ENCODE measurements at places on chromosomes 7 and 10. TPM values are rescaled to one million over a fixed set of nuclear protein-coding genes. Genes with fewer than 3 reads are reported as not detected.

DNA sequence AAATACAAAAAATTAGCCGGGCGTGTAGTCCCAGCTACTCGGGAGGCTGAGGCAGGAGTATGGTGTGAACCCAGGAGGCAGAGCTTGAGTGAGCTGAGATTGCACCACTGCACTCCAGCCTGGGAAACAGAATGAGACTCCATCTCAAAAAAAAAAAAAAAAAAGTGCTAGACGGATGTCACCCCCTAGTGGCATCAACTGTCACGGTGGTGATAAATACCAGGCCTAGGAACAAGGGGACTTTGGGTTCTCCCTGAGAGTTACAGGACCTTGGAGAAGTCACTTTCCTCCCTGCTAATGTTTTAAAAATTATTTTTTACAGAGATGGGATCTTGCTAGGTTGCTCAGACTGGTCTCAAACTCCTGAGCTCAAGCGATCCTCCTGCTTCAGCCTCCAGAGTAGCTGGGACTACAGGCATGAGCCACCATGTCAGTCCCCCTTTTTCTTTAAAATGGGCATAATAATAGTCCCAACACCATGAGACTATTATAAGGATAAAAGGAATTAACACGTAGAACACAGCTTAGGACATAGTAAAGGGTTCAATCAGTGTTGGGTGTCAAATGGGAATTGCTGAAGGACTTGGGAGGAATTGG is 2.6 kb upstream of the TMEM130 start:
- DNase-seq = peak; percentile 80

Gene TCERG1L
- not detected for total RNA-seq

GRCh38 chr7:114109721-114110120 is 190.9 kb upstream of the PPP1R3A start:
- no peak for DNase-seq

DNA sequence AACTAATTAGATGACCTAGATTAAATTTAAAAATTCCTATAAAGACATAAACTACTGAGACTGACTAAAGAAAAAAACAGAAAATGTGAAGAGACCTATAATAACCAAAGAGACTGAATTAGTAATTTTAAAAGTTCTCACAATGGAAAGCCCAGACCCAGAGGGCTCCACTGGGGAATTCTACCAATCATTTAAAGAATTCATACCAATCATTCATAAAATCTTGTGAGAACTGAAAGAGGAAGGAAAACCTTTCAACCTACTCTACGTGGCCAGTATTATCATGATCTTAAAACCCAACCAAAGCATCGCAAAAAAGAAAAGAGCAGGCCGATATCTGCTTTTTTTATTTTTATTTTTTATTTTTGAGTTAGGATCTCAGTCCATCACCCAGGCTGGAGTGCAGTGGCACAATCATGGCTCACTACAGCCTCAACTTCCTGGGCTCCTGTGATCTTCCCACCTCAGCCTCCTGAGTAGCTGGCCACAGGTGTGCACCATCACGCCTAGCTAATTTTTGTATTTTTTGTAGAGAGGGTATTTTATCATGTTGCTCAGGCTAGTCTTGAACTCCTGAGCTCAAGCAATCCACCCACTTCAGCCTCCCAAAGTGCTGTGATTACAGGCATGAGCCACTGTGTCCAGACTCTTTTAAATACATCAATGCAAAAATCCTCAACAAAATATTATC is 48.6 kb downstream of the DGKI start:
- DNase-seq = no peak

Gene PLAU
- 0.57 TPM for total RNA-seq

Gene TMEM229A
- total RNA-seq = not detected

Gene FMC1
- total RNA-seq = 7.5 TPM

DNA sequence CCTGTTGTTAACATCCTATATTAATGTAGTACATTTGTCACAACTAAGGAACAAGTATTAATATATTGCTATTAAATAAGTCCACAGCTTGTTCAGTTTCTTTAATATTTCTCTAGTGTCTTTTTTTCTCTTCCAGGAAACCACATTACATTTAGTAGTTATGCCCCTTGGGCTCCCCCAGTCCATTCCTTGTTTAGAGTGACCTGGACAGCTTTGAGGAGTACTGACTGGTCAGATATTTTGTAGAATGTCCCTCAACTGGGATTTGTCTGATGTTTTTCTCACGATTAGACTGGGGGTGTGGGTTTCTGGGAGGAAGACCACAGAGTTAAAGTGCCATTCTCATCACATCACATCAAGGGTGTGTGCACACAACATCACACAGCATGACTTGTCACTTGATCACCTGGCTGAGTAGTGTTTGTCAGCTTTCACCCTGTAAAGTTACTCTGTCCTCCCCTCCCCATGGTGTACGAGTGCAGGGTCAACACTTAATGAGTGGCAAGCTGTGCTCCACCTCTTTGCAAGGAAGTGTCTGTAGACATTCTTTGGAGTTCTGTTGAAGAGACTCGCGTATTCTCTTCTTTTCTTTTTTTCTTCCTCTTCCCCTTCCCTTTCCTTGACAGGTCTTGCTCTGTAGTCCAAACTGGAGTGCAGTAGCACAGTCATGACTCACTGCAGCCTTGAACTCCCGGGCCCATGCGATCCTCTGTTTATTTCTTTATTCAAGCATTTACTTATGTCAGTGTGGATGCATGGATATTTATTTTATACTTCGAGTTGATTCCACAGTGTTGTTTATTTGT is 10.2 kb downstream of the LMTK2 start:
- DNase-seq = peak; percentile 44

DNA sequence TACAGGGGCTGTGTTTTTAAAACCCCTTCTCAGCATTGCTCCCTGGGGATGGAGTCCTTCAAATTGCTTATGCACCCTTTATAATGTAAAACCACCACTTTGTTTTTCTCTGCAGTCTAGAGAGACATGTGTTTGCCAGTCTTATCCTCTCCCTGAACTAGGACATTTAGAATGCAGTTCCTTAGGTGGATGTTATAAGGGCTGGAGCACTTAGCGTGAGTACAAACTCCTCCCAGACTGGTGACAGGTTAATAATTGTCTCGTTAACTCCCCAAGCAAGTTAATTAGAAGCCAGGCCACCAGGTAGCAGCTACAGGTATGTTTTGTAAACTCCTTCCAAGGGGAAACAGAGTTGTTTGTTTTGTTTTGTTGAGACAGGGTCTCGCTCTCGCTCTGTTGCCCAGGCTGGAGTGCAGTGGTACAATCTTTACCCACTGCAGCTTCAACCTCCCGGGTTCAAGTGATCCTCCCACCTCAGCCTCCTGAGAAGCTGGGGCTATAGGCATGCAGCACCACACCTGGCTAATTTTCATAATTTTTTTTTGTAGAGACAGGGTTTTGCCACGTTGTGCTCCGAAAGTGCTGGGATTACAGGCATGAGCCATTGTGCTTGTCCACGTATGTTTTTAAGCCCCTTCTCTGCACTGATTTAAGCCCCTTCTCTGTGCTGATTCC is 100.2 kb downstream of the FAM107B start:
- DNase-seq = no peak

GRCh38 chr7:2245883-2246675 is 4.1 kb downstream of the NUDT1 start:
- DNase-seq = no peak

DNA sequence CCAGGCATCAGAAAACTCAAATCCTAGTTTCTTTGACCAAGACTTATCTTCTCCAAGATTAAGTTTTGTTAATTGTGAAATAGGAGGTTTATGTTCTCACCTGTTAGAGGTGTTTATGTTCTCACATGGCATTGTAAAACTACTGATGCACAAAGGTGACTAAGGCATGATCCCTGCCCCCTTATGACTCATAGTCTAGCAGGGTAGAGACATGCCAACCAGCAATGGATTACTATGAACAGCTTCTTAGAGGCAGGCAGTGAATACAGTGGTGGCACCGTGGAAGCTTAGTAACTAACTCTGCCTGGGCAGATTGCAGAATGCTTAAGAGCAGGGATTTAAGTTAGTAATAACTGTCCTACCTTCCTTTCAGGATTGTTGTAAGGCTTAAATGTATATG is 400.9 kb downstream of the SORCS3 start:
- no peak for DNase-seq

GRCh38 chr7:81882086-81882485 is 112.2 kb upstream of the HGF start:
- no peak for DNase-seq

Gene ERVW-1
- not detected for total RNA-seq

GRCh38 chr7:22665923-22666322 is 61.1 kb upstream of the IL6 start:
- DNase-seq = peak; percentile 69

- no peak for DNase-seq
Observed at GRCh38 chr7:14351167-14351566, 361.7 kb upstream of the ETV1 start.

- DNase-seq = no peak
Observed at GRCh38 chr7:117237646-117238045, 85.2 kb downstream of the WNT2 start.

Gene COL26A1
- total RNA-seq = not detected

- no peak for DNase-seq
Observed at GRCh38 chr7:37796138-37796775, 52.1 kb upstream of the NME8 start.

DNA sequence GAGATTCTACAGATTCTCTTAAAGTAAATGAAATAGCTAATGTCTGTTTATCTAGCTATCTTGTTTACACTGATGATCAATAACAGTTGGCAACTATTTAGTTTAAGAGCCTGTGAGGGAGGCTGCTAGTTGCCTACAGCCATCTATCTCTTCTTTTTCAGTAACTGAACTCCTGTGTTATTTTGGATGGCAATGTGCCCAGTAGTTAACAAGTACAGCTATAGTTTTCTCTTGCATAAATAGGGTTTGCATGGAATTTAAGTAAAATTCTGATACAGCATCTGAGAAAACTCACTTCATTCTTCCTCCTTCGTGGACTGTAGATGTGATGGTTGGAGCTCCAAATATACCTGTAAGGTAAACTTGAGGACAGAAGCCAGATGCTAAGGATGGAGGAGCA is 219.5 kb upstream of the POT1 start:
- DNase-seq = no peak

GRCh38 chr7:116502201-116503096 is 2.9 kb downstream of the CAV2 start:
- DNase-seq = no peak

DNA sequence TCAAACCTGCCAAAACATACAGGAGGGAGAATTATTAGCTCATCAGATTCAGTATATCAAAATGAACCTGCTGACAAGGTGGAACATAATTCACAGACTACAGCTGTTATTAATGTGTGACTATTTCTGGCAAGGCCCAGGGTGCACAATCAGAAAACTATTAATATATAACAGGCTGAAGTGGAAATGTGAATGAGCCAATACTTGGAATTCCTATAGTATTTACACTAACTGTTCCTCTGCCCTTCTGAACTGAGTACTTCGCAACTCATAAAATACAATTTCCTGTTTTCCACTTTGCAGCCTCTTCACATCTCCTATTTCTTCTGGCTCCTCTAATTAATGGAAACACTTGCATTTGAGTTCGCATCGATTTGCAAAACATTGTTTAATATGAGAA is 330.8 kb downstream of the DPP6 start:
- no peak for DNase-seq

Gene ZNF680
- total RNA-seq = 10.4 TPM

Data from activated CD4-positive, alpha-beta T cell treated with anti-CD3 and anti-CD28 coated beads, Interleukin-2, amount 10 ng/mL, durations not matched to agents 24 days and 14 days (primary cell).